ENCODE measurements at places on chromosomes 11 and 22. TPM values are rescaled to one million over a fixed set of nuclear protein-coding genes. Genes with fewer than 3 reads are reported as not detected.

DNA sequence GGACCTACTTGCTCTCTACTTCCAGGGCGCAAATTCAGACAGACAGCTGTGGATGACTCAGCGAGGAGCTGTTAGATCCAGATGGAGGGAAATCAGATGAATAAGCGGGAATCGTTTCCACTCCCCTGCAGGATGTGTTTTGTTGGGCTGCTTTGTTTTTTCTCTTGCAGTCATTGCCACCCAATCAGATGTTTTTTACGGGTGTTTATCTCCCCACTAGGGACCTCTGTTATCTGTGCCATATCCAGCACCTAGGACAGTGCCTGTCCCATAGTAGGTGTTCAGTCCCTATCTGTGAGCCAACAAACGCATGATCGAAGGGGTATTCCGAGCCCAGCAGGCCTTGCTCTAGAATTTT lies 51.1 kb upstream of the PARVG start:
- H3K27me3 ChIP-seq = no peaks in the 10 kb centered on the region
- no peak overlapping the region for H3K27ac ChIP-seq
- no peak overlapping the region for H3K4me3 ChIP-seq
- H3K36me3 ChIP-seq = peaks cover 30% of the 10 kb centered on the region

The OR2AG1 gene
- total RNA-seq = not detected

GRCh38 chr22:50250555-50251476 lies at the start of gene HDAC10:
TSS of gene HDAC10 (minus strand) at chr22:50251265. CDS start at chr22:50251032, 233 bp downstream.
- H3K4me3 ChIP-seq = peak within 1 kb of the TSS; percentile 62
- peak within 1 kb of the TSS; percentile 84 for H3K27ac ChIP-seq
- no peaks in the 10 kb centered on the region for H3K27me3 ChIP-seq
- H3K4me1 ChIP-seq = peaks cover 57% of the 10 kb centered on the region
- peaks cover 24% of the 10 kb centered on the region for H3K36me3 ChIP-seq
- DNase-seq = peak; percentile 90

- DNase-seq = no peak
- H3K4me1 ChIP-seq = no peaks in the 10 kb centered on the region
- H3K27ac ChIP-seq = no peak overlapping the region
- no peaks in the 10 kb centered on the region for H3K27me3 ChIP-seq
Measured at GRCh38 chr11:123457187-123457770, 27.2 kb downstream of the GRAMD1B start.

The KCNK7 gene
- total RNA-seq = not detected

DNA sequence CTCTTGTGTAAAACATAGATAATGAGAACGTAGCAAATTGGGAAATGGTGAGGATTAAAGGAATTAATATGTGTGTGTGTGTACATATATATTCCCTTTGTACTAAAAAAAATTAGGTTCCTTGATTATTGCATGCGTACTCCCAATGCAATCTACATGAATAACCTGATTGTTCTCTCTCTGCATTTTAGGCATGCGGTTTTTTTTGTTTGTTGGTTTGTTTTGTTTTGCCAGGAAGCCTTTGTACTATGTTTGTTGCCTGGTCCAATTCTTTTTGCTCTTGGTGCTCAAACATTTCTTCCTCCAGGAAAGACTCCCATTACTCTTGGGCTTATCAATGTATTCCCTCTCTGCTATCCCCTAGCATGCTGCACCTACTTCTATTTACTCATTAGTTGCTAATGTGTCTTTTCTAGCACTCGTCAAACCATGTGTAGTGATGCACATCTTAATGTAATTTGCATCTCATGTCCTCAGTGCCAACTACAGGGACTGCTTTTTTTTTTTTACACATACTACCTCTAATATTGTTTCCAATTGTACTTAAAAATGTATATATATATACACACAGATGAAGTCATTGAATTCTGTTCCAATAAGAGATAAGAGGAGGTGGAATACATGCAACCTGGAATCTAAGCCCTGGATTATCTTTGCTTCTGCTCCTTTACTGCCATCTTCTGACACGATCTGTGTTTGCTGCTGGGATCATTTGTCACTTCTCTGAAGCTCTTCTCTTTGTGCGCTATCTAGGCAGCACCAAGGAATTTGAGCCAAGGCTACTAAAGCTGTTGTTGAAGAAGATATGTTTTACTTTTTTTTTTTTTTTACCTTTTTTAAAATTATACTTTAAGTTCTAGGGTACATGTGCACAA lies 197.2 kb upstream of the ANO3 start:
- no peak overlapping the region for H3K4me3 ChIP-seq
- no peaks in the 10 kb centered on the region for H3K4me1 ChIP-seq

Measured in stomach (tissue), 19 donors.